T-helper 17 cell (primary cell): ENCODE measurements at places on chromosomes 1 and 21. TPM values are rescaled to one million over a fixed set of nuclear protein-coding genes. Genes with fewer than 3 reads are reported as not detected.

Gene C1orf56
- total RNA-seq: 0.47 TPM

Gene CYP4A11
- not detected for total RNA-seq

Gene TNFRSF18
- total RNA-seq: 47.9 TPM

Gene HRNR
- total RNA-seq: not detected

Gene SMCP
- total RNA-seq: not detected

Gene OR2T33
- not detected for total RNA-seq

Gene NTMT2
- total RNA-seq: not detected

Gene FCRL6
- total RNA-seq: 0.81 TPM

Gene TAF13
- 24.3 TPM for total RNA-seq

Gene NR1I3
- total RNA-seq: not detected

GRCh38 chr21:45132841-45133573 is 58.6 kb downstream of the ADARB1 start:
- no peak for DNase-seq

DNA sequence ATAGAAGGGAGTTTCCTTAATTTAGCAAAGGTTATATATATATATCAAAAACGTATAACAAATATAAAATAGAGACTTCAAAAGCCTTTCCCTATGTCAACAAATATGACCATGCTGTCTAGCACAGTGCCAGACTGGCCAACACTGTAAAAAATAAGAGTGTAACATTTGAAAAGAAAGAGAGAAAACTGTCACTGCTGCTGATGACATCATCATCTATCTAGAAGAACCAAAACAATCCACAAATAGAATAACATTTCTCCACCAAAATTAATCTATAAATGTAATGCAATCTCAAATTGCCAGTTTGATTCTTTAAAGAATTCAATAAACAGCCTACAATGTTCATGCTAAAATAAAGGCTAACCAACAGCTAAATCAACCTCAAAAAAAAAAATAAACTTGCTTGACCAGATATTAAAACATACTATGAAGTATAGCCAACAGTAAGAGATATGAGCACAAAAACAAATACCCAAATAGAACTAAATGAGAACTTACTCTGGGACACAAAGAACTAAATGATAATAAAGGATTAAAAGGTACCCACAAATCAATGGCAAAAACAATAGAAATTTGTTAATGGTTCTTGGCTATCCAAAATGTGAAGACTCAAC is 50.2 kb downstream of the ENAH start:
- DNase-seq: no peak

DNA sequence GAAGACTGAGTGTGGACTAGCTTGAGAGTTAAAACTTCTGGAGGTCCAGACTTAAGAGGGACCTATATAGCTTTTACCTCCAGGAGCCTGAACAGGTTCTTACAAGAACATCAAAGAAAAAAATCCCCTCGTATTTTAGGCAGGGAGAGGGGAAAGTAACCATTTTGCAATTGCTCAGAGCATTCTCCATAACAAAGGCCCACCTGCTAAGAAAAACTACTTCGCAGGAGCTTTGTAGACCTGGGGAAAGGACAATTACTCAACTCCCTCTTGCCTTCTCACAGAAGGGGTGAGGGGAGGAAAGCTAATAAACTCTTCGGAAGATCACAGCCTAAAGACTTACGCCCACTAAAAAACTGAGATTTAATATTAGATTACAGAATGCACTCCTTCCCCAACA is 86.3 kb downstream of the RERE start:
- no peak for DNase-seq

- no peak for DNase-seq
Observed at GRCh38 chr1:40239626-40240025, 8.1 kb upstream of the TMCO2 start.

DNA sequence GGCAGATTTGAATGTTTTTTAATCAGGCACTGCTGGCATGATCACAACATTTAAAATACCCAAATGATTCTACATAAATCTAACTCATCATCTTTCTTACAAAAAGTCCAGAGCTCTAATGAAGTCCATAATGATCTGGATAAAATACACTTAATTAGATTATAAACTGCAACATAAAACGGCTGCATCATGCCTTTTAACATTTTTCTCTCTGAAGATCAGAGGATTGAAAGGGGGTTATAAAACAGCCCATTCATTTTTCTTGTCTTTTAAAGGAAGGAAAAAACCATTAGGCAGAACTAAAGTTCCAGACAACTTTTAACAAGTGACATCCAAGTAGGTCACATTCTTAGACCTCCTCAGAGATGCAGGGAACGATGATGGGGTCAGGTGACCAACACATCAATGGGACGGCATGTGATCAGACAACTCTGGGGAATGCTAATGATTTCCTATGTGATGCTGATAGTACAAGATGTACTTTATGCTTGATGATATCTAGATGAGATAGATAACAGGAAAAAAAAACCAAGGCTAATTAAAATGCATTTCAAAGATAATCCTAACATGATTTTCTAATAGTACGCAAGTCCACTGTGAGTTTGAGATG is 455.1 kb downstream of the SMYD3 start:
- no peak for DNase-seq

DNA sequence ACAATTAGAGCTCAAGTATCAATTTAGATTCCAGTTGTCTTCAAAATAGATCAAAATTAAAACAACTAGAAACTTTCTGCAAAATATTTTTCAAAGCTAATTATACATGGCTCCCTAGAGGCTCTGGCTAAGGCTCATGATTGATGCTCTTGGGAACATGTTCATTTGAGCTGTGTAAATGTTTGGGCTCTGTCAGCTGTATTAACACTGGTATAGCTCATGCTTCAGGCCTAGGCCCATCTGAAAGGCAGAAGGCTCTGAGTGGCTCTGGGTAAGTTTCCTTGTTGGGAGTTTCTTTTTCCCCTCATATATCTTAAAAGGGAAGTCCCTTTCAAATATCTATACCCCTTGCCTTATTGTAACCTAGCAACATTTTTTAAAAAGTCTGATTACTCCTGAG is 81.3 kb downstream of the UROD start:
- no peak for DNase-seq

DNA sequence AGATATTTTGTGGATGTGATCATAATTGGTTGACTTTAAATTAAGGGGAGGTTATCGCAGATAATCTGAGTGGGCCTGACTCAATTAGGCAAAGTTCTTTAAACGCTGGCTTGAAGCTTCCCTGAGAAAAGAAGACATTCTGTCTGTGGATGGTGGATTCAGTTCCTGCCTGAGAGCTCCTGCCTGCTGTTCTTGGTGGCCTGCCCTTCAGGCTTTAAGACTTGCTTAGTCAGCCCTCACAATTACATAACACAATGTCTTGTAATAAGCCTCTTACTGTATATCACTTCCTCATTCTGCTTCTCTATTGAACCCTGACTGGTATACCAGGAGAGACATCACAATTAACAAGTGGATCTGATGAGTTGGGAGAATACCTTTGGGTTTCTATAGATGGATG is 50.2 kb downstream of the KCNJ6 start:
- no peak for DNase-seq

GRCh38 chr1:90707363-90707710 is 9.8 kb downstream of the BARHL2 start:
- no peak for DNase-seq

DNA sequence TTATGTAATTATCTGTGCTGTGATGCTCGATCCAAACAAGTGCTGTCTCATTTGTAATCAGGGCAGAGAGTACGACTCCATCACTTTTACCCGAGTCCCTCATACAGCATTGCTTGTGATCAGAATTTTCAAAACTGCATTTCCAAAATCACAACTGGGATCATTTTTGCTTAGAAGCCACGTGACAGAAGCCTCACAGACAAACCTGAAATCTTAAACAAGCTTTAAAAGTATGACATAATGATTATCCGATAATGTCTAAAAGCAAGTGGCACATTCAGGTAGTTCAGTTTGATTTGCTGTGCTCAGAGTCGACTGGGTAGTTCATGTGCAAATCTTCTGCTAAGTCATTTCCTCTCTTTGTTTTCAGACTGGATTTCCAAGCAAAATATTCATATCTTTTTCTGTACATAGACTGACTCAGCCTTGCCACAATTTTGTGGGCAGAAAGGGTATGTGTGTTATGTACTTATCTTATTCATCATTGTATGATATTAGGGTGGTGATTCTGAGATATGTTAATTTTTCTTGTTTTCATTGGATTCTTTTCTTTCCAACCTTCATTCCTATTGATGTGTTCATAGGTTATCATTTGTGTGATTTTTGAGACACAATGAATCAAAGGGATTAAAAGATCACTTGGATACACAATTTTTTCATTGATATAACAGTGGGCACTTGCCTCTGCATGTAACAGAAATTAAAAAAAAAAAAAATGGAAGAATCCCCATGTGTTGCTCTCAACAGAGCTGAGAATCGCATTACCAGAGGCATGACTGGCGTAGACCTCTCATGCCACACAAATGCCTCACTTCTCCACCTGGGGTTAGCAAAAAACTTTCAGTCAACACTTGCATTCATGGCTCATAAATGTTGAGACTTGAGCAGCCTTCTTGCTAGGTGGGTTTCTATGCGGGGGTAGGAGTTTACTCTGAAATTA is 355.7 kb downstream of the LTN1 start:
- no peak for DNase-seq

DNA sequence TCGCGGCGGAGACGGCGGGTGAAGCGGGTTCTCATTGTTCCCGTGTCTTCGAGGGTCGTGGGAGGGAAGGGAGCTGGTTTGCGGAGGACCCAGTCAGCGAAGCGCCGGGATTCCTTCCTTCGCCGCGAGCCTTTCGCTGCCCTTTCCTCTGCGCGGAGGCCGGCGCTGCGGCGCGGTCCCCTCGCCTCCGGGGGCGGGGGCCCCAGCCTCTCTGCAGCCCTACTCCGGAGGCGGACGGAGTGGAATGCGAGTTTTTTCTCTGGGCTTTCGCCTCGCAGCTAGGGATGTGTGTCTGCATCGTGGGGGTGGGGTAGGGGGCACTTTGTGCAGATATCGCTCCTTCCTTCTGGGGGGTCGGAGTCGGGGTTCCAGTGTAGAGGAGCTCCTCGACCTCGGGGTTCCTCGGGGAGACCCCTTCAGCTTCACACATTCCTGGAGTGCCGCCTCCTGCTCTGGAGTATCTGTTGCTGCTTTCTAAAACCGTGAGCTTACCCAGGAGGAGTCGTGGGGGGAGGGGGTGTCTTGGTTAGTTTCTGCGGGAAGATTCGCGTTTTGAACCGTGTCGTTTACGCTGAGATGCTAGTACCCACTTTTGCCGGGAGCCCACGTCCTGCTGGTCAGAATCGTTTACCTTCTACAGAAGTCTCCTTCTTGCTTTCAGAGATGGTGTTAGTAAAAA is 595 bp downstream of the RNF2 start:
- peak; percentile 12 for DNase-seq

DNA sequence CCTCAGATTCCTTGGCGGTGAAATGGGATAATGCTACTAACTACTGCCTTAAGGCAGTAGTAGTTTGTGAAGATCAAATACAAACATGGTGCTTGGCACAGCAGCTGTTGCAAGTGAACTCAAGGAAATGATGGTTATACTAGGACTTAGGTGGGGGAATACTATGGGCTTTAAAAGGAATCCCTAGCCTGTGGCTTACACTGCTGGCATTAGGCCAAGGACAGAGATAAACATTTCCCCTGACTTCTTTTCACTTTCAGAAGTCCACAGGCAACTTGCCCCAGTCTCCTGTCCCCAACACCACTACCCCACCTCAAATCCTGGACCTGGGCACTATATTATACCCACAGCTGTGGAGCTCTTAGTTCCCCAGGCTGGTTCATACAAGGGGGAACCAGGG is 13.1 kb upstream of the VAMP4 start:
- no peak for DNase-seq

DNA sequence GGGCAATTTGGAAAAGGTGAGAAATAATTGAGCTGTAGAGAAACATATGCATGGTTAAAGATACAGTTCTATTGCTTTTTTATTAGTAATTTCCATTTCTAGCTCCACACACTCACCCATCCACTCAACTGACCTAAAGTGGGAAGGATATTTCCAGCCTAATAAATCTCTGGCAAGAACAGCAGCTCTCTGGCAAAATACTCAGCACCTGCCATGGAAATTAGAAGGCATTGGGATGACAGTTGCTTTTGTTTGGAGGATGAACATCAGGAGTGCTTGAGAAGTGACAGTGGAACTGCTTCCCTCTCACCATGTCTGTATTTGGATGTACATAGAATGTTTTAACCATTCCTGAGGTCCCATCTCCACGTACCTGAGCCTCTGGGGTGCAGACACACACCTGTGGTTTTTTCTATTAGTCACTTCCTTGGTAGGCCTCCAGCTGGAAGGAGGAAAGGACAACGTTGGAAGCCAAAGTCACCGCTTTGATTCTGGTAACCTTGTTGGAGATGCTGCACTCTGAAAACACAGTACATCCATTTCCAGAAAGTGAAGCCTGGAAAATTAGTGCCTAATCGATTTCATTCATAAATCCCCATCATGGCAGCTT is 62.3 kb upstream of the RUNX1 start:
- DNase-seq: no peak

GRCh38 chr1:177173976-177174375 is 3.2 kb downstream of the BRINP2 start:
- DNase-seq: no peak

- no peak for DNase-seq
Observed at GRCh38 chr1:77085109-77085508, 134.1 kb downstream of the PIGK start.

- no peak for DNase-seq
Observed at GRCh38 chr1:91889717-91890459, 3.9 kb upstream of the TGFBR3 start.

DNA sequence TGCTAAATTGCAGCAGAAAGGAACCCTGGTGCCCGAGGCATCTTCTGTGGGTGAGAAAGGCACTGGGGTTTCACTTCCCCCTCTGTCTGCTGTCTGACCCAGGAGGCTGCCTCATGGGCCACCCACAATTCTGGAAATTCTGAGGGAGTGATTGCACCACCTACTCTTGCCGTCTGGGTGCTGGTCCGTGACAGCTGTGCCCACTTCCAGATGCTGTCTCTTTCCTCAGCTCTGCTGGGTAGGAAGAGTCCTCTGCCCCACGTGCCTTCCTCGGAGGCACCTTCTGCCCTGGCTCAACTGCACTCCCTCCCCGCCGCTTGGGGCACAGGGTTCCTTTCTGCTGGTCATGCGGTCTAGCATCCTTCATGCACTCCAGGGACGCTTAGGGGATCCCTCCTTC is 96.3 kb downstream of the ARHGEF10L start:
- no peak for DNase-seq

GRCh38 chr1:27994060-27994459 is 34.3 kb downstream of the XKR8 start:
- DNase-seq: no peak

DNA sequence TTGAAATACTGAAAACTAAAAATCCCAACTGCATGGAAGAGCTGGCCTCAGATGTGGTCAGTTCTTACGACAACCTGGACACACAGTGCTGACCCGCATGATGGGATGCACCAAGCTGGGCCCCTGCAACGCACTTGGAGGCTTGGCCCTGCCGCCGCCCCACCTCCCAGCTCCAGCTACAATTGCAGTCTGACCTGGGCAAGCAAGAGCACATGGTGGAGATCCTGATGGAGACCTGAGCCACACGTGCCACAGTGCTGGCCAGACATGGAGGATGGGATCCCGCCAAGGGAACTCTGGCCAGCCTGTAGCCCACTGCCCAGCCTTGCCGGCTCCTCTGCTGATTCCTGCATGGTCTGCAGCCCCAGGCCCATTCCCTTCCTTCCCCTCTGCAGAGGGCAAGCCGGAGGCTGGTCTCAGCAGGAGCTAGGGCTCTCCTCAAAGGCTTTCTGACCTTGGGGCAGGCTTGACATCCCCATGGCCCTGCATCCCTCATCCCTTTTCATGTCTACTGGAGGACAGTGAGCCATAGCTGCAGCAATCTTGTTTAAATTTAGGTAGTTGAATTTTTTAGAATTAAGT is 14.1 kb downstream of the CR1L start:
- DNase-seq: no peak
